ENCODE measurements at places on chromosomes 2 and 18. TPM values are rescaled to one million over a fixed set of nuclear protein-coding genes. Genes with fewer than 3 reads are reported as not detected.

The CRYBA2 gene
- total RNA-seq, result not detected

The TLK1 gene
- total RNA-seq, result 21.6 TPM

DNA sequence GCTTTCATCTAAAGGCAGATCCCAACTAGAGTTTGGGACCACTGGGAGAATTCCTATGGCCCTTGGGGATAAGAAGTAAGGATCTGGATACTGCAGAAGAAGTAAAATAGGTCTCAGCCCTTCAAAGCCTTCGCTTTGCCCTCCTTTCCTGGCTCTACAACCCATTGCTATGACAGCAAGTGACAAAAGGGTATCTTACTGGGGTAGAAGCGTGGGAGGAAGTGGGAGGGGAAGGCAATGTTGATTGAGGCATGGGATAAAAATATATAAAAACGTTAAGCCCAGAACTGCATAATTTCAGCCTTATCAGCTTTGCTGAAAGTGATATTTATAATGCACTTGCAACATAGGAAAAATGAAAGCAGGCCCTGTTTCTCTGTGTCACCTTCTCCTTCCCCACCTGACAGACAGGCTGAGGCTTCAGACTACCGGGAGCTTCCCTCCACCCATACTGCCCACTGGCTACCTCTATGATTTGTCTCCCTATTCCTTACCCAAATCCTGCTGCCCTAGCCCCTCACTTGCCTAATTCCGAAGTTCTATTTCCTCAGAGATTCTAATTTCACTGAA is 14.9 kb upstream of the SOS1 start:
- no peak for DNase-seq

DNA sequence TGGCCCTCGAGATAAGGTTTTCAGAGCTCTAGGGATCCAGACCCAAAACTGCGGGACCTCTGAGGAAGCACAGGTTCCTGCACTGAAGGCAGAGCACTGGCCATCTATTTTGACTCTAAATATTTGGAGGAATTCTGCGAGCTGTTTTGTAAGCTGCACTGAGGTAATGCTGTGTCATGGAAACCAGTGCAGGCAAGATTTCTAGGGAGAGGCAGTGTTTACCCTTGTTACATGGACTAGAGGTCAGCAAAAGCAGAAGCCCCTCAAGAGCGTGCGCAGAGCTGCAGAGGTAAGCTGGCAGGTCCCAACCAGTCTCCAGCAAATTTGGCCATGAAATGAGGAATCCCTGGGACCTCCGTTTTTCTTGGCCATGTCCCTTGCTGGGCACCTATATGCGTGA is 137.3 kb downstream of the RNF152 start:
- no peak for DNase-seq

- DNase-seq, result no peak
These were observed 62.2 kb downstream of the PTRHD1 start for GRCh38 chr2:24731040-24731439.
